Iris pigment epithelial cell (primary cell): ENCODE measurements at places on chromosomes 5 and 9.

GRCh38 chr9:72648324-72649126, 127.1 kb downstream of the TMC1 start:
- no peak for DNase-seq

- DNase-seq = peak; percentile 41
Observed at GRCh38 chr9:91727316-91727861, 222.6 kb downstream of the ROR2 start.

DNA sequence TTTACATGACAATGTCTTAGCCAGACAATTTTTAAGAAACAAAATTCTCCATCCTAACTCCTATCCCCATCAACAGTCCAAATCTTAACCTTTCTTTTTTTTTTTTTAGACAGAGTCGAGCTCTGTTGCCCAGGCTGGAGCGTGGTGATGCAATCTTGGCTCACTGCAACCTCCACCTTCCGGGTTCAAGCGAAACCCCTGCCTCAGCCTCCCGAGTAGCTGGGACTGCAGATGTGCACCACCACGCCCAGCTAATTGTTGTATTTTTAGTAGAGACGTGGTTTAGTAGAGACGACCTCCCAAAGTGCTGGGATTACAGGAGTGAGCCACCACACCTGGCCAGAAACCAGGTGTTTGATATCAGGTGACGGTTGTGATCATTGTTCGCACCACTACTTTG, 10.2 kb downstream of the ABL1 start:
- no peak for DNase-seq

DNA sequence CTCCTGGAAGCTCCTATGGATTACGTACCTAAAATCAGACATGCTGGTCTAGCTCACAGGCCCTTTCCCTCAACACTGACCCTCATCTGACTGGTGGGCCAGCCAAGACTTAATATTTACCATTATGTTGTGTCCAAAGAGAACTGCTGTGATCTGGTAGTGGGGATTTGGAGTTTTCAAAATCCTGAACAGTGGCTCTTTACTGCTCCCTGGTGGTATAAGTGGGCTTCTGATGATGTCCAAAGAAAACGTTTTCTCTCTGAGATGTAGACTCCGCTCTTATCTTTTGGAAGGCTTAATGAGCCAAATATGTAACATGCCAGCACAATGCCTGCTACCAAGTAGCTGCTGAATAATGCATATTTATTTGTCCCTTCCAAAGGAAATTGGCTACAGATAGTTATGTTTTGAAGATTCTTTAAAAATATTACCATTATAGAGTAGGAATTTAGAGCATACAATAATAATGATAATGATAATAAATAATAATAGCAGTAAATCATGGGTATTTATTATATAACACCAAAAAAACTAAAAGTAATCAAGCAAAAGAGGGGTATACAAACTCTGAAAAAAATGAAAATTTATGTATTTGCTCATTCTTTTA, 406.6 kb upstream of the TNC start:
- DNase-seq = peak; percentile 64

- DNase-seq = no peak
Observed at GRCh38 chr5:134043793-134044792, 39.3 kb upstream of the VDAC1 start.

GRCh38 chr9:124747065-124747464, 24.0 kb downstream of the NR6A1 start:
- DNase-seq = no peak

GRCh38 chr5:88214655-88215054, 54.0 kb downstream of the TMEM161B start:
- DNase-seq = no peak

- DNase-seq = no peak
Observed at GRCh38 chr9:106868087-106868486, 5.1 kb downstream of the ZNF462 start.

DNA sequence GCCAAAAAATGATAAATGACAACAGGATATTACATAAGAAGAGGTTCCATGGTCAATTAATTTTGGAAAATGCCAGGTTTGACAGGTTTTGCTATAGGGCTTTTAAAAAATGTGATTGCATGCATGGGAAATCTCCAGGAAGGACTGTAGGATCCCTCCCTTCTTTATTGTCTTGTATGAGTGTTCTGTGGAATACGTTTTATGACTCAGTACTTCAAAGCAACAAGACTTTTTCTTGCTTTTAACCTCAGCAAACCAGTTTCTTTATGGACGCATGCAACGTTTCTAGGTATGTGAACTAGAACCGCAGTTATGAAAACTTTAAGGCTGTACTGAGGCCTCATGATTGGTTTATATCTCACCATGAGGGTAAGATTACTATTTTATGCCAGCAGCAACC, 76.6 kb upstream of the NTRK2 start:
- DNase-seq = no peak

- no peak for DNase-seq
Observed at GRCh38 chr5:169837686-169838085, 142.6 kb downstream of the INSYN2B start.

DNA sequence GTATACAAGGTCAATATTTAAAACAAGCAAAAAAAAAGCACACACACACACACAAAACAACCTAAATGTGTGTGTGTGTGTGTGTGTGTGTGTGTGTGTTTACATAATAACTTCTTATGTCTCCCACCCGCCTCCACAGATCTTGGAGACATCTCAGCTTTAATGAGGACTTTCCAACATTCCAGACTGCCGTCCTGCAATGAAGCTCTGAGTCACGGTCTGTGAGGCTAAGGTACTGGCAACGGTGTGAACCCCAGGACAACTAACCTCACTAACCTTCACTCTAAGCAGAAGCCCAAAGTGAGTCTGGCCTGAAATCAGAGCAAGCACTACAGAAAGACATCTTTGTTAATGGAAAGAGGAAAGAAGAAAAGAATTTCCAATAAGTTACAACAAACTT, 22.3 kb downstream of the ZNF474 start:
- peak; percentile 95 for DNase-seq

DNA sequence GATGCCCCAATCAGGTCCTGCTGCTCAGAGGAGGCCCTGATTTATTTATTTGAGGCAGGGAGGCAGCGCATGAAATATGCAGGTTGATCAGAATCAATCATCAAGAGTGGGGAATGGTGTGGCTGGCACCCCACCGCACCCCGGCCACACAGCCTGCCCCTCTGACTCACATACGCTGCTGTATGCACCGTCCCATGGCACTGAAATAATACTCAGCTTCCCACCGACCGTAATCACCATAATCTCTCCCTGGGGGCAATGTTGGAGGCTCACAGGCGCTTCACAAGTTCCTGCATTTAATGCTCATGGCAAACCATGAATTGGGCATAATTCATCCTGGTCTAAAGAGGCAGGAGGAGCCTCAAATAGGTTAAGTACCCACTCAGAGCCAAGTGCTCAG, 141.2 kb upstream of the TBC1D2 start:
- DNase-seq = no peak

GRCh38 chr5:161301586-161301985, 244.9 kb downstream of the GABRB2 start:
- DNase-seq = no peak

DNA sequence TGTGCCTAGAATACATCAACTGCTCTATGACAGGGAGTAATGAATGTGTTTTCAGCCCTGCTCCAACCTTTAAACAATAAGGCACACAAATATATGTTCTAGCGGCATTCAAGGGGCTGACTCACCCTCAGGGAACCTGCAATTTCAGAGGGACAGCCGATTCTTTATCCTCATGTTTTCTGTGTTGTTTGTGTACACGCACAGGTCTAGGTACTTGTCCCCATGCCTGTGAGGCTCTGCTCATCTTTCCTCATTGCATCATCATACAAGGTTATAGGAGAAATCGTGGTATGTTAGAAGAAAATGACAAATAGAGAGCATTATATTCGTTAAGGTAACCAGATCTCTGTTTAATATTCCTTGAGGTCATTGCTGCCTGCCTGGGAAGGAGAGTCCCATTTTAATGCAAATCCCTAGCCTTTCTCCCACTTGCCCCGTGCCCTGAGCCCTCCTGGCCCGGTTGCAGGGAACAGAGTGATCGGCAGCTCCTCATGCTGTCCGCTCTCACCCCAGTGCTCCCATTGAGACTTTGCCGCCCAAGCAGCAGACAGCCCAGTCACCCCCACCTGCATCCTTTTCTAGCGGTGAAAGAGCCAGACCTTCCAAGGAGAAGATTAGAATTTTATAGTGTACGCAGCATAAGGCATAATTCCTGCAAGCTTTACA, 14.6 kb downstream of the MAP1B start:
- no peak for DNase-seq

- no peak for DNase-seq
Observed at GRCh38 chr9:121284733-121285451, 16.9 kb downstream of the GSN start.

- no peak for DNase-seq
Observed at GRCh38 chr5:61004448-61004847, 59.4 kb downstream of the NDUFAF2 start.

DNA sequence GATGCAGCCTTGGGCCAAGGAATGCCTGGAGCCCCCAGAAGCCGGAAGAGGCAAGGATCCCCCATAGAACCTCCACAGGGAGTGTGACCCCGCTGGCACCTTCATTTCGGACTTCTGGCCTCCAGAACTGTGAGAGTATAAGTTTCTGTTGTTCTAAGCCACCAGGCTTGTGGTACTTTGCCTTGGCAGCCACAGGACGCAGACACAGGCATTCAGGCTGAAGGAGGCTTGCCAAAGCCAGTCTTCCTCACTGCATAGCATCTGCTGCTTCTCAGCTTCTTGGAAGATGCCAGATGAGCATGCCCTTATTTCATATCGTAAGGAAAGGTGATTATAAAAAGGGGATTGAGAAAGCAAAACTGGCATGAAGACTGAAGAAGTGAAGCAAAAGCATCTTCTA, 61.1 kb upstream of the TAS2R1 start:
- DNase-seq = no peak

GRCh38 chr9:27726244-27727081, 153.2 kb upstream of the C9orf72 start:
- peak; percentile 74 for DNase-seq

DNA sequence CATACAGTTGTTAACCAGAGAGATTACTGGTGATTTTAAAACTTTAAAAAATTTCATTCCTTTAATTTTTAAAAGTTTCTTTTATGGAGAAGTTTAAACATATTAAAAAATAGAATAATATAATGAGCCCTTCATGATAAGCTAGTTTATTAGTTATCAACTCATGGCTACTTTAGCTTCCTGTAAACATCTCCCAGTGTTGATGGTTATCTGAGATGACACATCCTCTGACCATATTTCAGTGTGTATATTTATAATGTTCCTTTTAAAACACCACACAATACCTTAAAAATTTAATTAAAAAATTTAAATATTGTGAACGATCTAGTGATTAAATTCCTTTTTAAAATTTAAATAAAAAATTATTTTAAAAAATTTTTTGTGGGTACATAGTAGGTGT, 74.1 kb downstream of the IPO11 start:
- DNase-seq = peak; percentile 58
